ENCODE measurements at places on chromosomes 13 and 19.

DNA sequence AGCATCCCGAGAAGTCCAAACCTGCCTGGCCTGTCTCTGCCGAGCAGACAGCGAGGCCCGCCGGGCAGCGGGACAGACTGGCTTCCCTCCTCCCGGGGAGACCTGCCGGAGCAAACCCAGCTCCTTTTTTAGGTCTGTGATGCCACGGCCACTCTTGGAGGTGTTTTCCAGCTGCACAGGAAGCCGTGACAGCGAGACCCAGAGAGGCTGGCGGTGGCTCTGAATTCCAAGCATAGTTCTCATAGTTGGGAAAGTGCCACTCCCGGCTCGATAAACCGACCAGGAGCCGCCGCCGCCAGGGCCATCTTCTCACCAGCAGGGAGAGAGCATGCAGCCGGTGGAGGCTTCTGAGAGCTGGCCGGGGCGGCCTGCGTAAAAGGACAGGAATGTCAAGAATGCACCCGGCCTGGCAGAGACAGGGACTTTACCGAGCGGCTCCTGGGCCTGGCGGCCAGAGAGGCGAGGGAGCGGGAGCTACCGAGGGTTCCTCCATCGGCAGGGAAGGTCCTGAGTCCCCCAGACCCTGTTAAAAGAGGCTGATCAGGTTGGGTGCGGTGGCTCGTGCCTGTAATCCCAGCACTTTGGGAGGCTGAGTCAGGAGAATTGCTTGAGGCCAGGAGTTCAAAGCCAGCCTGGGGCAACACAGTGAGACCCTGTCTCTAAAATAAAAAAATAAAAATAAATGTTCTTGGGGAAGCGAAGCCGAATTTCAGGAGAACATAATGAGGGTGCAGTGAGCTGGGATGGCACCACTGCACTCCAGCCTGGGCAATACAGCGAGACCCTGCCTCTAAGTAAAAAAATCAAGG is 64.9 kb downstream of the GADD45B start:
- DNase-seq, result no peak

- DNase-seq, result no peak
Measured at GRCh38 chr13:94065741-94066140, 413.7 kb downstream of the DCT start.

DNA sequence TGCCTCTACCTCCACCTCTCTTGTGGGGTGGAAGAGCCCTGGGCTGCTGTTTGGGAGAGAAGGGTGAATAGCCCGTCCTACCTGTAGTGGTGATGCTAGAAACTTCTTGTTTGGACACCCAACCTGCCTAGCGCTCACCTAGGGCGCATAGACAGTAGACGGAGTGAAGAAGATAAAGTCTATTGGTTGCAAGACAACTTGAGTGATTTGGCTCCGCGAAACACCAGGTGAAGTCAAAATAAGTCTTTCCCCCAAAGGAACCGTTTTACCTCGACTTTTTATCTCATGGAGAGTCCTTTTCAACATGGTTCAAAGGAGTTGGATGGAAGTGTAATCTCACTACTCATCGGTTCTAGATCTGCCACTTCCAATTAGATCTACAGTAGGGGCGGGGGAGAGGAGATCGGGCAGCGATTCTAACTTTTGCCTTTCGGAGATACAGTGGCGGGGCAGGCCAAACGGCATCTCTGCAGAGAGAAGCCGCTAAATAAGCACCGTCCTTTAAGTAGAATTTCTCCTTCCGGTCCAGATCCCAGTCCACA is 694 bp upstream of the ZIC5 start:
- no peak for DNase-seq

DNA sequence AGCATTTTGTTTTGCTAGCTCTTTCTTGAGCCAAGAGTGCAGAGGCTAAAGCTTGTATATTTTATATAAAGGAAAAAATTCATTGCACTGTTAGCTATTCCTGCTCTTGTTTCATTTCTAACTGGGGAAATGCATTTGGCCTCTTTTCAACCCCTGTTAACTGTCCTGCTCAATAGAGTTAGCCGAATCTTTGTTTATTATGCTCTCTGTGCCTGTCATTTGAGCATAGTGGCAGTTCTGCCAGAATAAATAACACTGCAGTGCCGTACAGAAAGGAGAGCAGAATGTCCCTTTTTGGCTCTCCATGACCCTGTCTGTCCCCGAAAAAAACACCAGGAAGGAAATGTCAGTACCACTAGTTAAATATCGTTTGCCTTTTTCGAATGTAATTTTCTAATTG is 350.8 kb downstream of the MYO16 start:
- no peak for DNase-seq

- DNase-seq, result no peak
Measured at GRCh38 chr19:45154064-45154827, 6.5 kb downstream of the NKPD1 start.

DNA sequence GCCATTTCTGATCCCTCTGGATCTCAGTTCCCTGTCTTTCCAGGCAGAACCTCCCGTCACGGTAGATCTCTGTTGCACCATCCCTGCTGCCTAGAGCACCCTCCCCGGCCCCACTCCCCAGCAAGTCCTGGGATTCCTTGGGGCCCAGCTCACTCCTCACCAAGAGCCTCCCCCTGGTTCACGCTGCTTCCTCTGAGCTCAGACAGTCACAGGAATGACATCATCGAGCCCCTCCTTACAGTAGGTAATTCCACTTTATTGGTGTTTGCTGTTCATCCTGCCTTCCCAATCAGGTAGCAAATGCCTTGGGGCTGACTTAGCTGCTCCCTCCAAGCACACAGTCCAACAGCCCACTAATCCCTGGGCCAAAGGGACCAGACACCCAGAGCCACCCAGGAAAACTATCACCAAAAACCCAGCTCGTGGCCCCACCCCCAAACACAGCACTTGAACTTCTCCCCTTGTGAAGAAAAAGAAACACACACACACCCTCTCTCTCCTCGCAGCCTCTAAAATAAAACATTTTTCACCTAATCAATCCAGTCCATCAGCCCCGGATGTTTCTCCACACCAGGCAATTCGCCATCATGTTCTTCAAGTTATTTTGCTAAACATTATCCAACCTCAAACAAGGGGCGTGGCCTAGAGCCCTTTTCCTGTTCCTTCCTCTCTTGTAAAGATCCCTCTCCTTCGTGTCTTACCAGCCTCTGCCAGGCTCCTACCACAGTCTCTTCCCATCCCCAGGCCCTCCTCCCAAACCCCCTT is 2.5 kb downstream of the NAPA start:
- no peak for DNase-seq

- DNase-seq, result no peak
Measured at GRCh38 chr13:28467034-28467433, 27.9 kb downstream of the FLT1 start.

DNA sequence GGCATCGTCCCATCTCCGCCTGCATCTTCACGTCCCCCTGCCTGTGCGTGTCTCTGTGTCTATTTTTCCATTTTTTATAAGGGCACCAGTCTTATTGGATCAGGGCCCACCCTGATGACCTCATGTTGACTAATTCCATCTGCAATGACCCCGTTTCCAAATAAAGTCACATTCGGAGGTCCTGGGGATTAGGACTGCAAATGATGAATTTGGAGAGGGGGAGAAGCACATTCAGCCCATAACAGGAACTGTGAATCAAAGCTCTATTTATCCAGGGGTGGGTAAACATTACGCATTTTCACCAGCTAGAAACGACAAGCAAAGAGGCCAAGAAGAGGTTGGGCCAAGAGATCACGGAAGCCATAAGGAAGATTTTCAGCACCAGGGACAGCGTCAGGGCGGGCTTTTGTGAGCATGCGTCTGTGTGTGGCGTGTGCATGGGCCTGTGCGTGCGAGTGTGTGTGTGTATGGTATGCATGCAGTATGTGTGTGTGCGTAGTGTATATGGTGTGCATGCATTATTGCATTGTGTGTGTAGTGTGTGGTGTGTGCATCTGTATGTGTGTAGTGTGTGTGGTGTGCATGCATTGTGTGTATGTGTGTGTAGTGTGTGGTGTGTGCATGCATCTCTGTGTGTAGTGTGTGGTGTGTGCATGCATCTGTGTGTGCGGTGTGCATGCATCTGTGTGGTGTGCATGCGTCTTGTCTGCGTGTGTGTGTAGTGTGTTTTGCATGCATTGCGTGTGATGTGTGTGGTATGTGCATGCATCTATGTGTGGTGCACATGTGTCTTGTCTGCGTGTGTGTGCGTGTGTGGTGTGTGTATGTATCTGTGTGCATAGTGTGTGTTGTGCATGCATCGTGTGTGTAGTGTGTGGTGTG is 19.6 kb downstream of the CELF5 start:
- DNase-seq, result peak; percentile 54
